ENCODE measurements at places on chromosomes 2 and 18.

DNA sequence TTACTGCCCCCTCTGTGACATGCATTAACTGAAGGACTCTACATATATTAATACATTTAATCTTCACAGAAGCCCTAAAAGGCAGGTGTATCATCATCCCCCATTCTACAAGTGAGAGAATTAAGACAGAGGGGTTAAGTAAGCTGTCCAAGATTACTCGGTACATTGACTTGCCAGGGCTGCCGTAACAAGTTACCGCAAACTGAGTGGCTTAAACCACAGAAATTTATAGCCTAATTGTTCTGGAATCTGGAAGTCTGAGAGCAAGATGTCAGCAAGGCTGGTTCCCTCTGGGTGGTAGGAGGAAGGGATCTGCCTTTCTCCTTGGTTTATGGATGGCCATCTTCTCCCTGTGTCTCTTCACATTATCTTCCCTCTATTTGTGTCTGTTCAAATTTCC, 605.5 kb downstream of the EPHA4 start:
- no peak for DNase-seq

- DNase-seq: peak; percentile 65
These were observed 301.9 kb downstream of the PTH2R start for GRCh38 chr2:208708486-208708885.

DNA sequence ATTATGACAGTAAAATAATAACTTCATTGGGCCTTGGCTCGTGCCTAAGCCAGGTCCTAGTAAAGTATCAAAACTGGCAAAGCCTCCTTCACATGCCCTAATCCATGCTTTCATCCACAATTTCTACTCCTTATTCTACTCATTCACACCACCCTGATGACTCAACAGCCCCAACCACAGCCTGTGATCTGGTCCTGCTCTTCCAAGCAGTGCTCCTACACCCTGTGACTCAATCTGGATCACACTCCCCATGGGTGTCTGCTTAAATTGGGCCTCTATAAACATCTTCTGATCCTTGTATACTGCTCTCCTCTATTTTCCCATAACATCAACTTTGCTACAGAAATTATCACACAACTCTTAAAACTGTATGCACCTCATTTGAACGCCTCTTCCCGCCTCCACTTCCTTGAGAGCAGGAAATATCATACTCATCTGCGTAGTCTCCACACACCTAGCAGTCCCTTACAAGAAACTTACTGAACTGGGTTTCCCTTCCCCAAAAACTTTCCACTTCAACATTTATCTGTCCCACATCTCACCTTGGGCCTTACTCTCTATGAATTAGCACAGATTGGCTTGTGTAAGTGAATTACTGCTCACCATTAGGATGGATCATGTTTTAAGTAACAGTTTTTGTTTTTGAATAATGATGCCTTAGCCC, 15.9 kb downstream of the GTF3C3 start:
- DNase-seq: no peak

GRCh38 chr2:20745924-20746555, 76.9 kb downstream of the LDAH start:
- no peak for DNase-seq

- DNase-seq: no peak
These were observed 32.4 kb upstream of the NCK2 start for GRCh38 chr2:105712166-105712915.

GRCh38 chr2:18167871-18168270, 289.4 kb downstream of the KCNS3 start:
- no peak for DNase-seq

DNA sequence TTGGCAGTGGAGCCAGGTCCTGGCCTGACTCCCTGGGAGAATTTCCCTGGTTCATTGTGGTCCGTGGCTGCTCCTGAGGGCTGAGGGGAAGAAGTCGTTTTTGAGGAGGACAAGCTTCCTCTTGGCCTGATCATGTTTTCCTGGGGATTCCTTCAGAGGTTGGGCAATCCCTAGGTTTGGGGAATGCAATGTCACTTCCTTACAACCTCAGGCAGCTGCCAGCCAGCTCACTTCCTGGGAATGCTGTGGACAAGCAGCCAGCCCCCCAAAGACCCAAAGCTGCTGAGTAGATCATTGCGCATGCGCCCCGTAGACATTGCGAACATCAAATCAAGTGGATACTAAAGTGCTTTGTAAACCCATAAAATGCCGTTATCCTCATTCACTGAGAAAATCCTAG, 7.7 kb upstream of the DNMT3A start:
- DNase-seq: no peak

DNA sequence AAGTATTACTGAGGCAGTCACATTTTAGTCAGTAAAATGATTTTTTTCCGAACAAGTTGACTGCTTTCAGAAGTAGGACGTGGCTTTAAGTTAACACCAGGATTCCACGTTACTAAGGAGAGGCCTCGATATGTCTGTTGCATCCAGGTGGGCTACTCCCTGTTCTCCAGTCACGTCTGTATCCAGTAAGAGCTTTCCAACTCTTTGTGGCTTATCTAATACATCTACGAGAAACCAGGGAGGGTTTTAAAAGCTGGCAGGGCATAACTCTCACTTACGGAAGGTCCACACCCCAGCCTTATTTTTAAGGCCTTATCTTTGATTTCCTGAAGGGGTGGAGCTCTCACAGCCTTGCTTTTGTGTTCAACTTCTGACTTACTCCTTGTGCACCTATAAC, 99.2 kb downstream of the SLC8A1 start:
- no peak for DNase-seq

DNA sequence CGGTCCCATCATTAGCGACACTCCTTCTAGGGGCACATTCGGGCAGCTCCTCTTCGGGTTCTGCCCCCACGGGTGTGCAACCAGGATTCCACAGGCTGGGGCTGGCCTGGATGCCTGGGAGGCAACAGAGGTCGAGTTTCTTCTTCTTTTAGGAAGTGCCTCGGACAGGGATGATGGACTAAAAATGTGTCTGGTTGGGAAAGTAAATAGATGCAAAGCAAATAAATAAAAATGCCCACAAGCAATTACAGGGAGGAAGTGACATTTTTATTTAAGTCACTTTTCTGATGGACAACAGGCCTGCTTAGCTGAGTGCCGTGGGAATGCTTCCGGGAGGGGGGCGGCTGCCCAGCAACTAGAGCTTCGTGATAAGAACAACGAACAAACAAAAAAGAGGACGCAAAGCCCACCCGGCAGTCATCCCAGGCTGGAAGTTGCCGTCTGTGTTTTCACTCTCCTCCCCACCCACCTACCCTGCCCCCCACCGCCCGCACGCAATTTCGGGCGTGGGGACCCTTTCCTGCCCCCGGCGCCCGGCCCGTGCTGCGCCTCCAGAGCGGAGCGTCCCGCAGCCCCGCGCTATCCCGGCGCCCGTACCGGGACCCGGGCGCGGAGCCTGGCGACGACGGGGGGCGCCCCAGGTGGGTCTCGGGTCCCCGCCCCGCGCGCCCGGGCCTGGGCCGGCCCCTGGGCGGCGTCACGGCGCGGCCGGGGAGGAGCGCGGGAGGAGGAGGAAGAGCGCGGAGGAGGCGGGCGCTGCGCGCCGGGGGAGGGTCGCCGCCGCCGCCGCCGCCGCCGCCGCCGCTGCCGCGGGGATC, 412 bp upstream of the NCK2 start:
- peak; percentile 39 for DNase-seq

DNA sequence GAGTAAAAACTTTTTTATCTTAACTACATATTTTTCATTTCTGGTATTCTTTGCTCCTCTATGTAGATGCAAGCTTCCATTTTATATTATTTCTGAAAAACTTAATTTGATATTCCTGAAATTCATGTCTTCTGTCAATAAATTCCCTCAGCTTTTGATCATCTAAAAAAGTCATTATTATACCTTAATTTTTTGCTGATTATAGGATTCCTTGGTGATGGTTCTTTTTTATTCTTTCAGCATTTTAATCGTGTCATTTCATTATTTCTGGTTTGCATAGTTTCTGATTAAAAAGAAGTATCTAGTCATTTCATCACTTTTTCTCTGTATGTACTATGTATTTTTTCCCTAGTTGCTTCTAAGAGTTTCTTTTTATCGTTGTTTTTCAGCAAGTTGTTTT, 241.8 kb upstream of the CYP26B1 start:
- no peak for DNase-seq

GRCh38 chr2:77567723-77568122, 45.5 kb upstream of the LRRTM4 start:
- no peak for DNase-seq

- no peak for DNase-seq
These were observed 114.0 kb downstream of the STPG4 start for GRCh38 chr2:47041063-47041462.

- no peak for DNase-seq
These were observed 87.8 kb upstream of the UPP2 start for GRCh38 chr2:158013891-158014290.

DNA sequence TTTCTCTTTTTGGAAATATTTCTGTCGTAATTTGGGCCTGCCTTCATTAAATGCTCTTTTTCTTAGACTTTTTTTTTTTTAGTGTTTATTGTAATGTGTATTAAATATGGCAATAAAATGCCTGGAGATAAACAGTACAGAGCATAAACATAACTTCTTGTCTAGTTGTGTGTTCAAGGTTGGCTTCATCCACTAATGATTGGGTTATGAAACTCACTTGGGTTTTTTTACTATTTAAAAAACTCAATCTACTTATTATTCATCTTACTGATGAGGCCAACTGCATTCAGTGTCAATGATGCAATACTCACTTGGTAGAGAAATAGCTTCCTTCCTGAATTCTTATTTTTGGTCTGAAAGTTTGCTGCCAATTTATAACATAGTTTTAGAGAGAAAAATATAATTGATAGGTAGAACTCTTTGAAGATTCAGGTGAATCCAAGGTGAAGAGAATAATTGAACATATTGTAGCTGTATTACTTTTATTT, 144.2 kb upstream of the NABP1 start:
- no peak for DNase-seq

DNA sequence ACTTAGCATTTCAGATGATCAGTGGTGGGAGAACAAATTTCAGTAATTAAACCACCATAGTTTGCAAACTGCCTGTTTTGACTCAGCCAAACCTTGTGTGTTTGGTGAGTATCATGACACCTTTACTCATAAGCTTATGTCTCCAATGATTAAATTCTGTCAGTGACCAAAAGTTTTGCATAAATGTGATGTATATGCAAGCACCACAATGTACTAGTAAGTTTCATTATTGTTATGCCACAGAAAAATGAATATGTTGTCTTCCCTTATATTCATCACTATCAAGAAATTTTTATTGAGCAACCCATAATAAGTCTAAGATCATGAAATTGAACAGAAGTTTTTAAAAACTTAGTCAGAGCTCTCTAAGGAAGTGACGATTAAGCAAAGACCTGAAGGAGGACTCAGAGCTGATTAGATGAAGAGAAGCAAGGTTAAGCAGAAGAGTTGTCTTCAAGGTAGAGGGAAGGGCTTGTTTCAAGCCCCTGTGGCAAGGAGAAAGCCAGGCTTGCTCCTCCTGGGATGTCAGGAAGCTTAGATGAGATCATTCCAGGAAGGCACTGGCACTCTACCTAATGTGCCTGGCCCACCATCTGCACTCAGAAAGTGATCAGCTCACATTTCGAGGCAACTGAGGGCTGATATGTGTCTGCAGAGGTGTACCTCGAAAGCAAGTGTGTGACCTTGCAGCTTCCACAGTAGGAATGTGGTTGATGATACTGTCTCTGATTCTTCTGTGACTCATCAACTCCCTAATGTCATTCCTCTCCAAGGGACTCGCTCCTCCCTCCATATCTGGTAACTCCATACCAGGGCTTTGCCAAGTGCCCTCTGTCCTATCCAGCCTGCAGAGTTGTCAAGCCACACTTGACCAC, 54.7 kb downstream of the KCTD18 start:
- no peak for DNase-seq

DNA sequence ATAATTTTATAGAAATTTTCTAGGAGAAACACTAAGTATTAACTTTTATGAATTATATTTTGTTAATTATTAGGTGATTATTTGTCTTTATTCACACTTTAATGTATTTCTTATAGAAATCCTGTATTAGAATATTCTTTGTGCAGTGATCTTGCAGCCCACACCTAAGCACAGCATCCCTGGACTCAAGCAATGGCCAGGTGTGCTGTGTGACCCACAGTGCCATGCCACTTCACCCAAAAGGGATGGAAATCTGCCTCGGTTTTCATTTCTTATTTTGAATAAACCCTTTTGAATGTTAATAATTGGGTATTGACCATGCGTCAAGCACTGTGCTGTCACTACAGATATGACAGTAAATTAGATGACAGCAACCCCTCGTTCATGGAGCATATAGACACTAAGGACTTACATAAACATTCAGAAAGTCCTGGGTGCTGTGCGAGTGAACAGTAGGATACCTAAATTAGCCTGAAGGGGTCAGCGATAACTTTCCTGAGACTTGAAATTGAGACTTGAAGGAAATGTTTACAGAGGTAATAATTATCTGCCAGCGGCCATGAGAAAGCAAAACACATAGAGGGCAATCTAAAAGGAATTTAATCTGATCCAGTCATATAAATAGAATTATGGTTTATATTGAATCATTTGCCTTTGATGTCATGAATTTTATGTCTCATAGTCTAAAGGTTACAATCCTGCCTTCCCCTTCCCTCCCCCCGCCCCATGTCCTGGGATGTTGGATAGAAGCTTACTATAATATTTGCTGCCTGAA, 52.7 kb upstream of the CALCRL start:
- no peak for DNase-seq

DNA sequence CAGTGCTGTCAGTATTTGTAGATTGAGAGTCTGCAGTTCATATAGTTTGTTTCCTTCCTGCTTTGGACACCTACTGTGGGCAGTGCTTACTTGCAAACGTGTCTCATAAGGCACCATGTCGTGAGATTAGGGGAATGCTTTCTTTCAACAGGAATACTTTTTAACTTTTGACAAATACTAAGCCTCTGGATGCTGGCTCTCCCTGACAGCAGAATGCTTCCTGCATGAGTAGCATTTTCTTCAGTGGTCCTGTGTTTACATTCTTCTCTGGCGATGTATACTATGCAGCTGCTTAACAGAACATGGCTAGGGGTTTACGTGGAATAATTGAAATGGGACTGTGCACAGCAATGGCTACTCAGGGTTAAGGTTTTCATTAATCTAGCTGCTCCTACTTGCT, 807.5 kb downstream of the MBD2 start:
- no peak for DNase-seq

DNA sequence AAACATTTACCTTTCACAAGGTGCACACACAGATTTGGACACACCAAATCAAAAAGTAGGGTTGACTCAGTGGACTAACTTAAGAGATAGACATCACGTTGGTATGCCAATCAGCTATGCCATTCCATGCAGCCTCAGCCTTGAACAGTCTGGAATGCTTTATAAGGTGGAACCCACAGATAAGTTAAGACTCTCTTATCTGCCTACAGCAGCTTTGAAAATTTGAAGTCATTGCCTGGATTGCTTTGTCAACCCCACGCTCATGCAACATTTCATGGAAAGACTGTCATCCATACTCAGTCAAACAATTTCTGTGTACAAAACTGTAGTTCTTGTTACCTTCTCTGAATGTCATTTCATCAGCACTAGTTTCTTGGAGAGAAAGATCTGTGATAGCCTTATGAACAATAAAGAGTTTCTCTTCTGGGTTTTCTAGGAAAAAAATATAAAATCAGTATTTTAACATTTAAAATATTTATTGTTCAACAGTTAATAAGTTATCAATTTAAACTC, 1.2 kb downstream of the ERMN start:
- DNase-seq: no peak

- peak; percentile 60 for DNase-seq
These were observed 779 bp upstream of the LYPD6 start for GRCh38 chr2:149329489-149330126.

Data from NCI-H748 treated with DMSO at 0.1 percent for 48 hours (cell line).